T-helper 9 cell (primary cell): ENCODE measurements at places on chromosomes 6 and 20.

DNA sequence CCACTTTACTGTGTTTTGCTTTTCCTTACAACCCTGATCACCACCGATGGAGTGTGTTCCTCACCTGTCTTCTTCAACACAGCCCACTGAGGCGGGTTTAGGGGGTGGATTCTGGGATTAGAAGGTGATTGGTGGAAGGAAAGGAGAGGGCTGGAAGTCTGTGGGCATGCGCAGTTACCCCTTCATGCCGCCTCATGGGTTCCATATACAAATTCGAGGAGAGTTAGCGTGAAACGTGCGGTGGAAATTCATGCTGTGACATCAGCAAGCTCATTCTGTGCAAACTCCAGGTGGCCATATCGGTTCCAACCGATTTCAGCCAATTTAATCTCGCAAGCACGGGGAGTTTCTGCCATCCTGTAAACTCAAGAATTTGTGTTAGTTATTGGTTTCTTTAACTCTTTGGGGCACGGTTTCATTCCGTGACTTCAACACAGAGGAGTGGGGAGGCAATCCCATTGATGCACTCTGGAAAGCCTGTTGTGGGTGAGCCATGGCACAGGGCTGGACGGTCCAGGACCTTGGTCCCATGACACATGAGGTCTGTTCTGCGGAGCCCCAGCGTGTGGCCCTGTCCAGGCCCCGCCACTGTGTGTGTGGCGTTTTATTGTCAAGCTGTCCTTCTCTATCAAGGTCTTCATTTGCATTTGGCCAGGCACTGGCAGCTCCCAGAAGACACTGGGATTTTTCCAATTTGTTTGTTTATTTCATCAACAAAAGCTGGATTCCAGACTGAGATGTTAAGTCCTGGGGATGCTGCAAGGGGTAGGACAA lies 482.8 kb upstream of the SULF2 start:
- DNase-seq: no peak

GRCh38 chr20:25360631-25361286 lies 29.9 kb downstream of the ABHD12 start:
- DNase-seq: no peak

GRCh38 chr6:54087721-54088120 lies 23.5 kb upstream of the MLIP start:
- no peak for DNase-seq

- no peak for DNase-seq
Measured at GRCh38 chr6:52364480-52365166, 2.7 kb downstream of the PAQR8 start.

DNA sequence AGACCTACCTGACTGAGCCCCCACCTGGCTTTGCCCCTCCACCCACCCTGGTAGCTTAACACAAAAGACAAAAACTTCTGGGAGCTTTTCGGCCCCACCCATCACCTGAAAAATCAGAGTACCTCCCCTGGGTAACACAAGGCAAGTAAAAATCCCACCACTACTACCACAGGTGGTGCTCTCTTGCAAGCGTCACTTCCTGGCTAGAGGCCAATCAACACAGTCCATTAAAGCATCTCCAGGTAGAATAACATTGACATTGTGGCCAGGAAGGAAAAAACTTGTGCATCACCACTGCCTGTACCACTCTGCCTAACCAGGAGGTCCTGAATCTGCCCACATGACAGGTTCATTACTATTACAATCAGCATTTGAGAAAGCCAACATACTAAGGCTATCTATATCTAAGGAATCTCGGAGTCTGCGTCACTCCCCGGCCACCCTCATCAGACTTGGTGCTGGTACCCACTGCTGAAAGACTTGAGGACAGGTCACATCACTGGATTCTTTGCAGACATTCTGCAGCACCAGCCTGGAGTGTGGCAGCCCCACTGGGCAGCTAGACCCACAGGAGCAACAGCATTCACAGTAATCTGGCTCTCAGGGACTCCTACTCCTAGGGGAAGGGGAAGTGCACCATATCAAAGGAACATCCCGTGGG lies 125.9 kb downstream of the CDK19 start:
- no peak for DNase-seq

GRCh38 chr20:47544852-47545251 lies 43.2 kb downstream of the NCOA3 start:
- no peak for DNase-seq

GRCh38 chr6:158142789-158143188 lies 25.3 kb downstream of the SERAC1 start:
- no peak for DNase-seq

DNA sequence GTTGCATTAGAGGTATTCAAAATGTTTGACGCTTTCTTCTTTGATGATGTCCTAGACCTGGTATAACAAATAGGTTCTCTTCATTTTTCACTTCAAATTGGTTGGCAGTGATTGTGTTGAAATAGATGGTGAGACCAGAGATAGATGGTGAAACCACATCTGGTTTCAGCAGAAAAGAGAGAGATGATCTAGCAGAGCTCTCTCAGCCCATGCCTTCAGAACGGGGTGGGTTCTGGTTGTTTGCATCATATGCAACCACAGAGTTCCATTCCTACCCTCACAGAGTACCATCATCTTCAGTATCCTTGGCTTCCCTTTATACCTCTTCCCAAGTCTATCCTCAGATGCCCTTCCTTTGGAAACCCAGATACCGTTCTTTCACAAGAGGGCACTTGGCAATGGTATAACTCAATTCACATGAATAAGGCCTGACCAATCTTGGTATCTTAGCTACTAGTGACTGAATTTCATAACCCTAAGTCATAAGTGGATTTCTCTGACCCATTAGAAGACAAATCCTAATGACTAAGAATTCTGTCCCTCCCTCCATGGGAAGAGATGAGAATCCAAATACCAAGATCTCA lies 93.7 kb downstream of the UBE3D start:
- DNase-seq: no peak

DNA sequence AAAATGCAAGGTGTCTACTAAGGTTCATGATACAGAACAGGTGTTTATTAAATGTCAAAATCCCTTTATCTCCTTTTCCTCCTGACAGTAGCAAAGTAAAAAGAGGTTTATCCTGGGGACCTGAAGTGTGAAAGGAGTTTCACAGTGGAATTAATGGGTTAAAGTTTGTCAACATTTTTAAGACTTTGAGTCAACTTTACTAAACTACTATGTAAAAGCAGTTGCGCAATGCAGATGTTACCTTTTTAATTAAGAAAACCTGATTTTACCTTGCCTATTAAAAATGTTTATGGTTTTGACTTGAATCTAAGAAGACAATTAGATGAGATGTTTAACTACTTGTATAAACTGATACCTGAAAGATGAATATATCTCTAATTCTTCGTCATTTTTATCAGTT lies 14.6 kb downstream of the PKIB start:
- no peak for DNase-seq

GRCh38 chr20:58228103-58228483 lies 360 bp downstream of the ANKRD60 start:
- DNase-seq: peak; percentile 12

DNA sequence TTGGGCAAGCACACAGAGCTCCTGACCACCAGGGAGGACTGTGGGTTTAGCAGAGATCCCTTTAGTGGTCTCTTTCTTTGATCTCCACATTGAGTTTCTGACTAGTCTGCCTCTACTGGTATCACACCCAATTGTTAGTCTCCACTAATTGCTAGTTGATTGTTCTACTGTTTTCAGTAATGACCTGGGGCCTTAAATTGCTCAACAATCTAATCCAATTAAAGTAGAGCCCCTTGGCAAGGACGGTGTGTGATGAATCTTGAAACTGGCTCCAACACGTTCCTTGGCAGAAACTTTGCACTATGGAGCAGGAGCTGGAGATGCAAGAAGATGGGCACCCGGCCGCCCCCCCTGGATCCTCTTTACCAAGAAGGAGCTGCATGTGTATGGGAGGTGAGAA lies 12.3 kb downstream of the FAM50B start:
- no peak for DNase-seq

- DNase-seq: no peak
Measured at GRCh38 chr6:81049425-81050042, 702.9 kb downstream of the TENT5A start.

- DNase-seq: no peak
Measured at GRCh38 chr6:105974986-105975385, 111.2 kb upstream of the PRDM1 start.

GRCh38 chr20:23613676-23614075 lies 8.0 kb upstream of the CST9 start:
- DNase-seq: no peak

DNA sequence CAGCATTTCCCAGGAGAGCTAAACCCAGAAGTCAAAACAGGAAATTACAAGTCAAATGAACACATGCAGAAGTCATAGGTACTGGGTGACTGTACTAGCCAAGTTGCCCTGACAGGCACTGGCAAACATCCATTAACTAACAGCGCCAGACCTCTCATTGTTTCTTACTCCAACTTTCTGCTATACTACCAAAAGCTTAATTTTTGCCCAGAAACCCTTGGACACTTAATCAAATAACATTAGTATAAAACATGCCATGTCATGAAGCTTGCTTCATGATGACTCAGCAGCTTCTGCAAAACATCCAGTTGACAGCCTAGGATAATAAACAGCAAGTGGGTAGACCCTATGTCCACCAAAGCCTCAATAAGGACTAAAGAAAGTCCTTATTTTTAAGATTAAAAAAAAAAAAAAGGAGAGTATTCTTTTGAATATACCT lies 3.5 kb downstream of the NUP153 start:
- DNase-seq: no peak

GRCh38 chr6:55541024-55541423 lies 38.0 kb downstream of the HMGCLL1 start:
- no peak for DNase-seq

GRCh38 chr6:3490625-3490980 lies 33.8 kb upstream of the SLC22A23 start:
- no peak for DNase-seq

GRCh38 chr6:90351696-90352095 lies 55.1 kb upstream of the BACH2 start:
- DNase-seq: no peak

DNA sequence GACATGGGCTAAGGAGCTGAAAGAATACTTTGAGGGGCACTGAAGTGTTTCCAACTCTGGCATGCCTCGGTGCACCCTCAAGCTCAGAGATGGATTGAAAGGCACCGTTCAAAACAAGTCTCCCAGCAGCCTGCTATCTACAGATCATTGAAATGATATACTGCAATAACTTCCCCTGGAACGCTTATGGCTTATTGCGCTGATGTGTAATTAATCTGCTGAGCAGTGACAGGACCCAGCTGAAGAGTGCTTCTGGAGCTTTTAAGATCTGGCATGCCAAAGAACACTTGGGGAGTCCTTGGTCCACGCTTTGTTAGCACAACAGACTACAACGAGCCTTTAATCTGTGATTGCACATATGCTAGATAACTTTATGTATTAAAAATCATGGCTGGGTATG lies 708.2 kb downstream of the PRKN start:
- no peak for DNase-seq

DNA sequence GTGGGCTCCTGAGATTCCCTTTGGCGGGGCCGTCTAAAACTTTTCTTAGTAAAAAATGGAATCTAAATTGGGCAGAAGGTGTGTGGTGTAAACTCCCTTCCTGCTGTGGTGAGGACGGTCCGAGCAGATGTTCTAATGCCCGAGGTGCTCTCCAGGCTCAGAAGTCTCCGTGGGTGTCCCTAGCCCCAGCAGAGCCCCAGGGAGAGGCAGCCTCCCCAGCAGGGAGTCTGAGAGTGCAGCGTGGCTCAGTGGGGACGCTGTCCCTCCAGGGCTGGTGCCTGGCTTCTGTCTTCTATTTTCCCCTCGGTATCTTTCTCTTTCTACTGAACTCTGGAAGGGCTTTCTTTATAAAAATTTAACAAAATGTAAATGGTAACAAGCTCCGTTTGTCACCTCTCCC lies 208.2 kb downstream of the SMOC2 start:
- DNase-seq: no peak

GRCh38 chr20:47818996-47819609 lies 33.8 kb upstream of the SULF2 start:
- DNase-seq: no peak

- no peak for DNase-seq
Measured at GRCh38 chr20:3812259-3812681, 8.1 kb upstream of the AP5S1 start.

GRCh38 chr6:97361286-97361685 lies 78.3 kb upstream of the MMS22L start:
- no peak for DNase-seq

DNA sequence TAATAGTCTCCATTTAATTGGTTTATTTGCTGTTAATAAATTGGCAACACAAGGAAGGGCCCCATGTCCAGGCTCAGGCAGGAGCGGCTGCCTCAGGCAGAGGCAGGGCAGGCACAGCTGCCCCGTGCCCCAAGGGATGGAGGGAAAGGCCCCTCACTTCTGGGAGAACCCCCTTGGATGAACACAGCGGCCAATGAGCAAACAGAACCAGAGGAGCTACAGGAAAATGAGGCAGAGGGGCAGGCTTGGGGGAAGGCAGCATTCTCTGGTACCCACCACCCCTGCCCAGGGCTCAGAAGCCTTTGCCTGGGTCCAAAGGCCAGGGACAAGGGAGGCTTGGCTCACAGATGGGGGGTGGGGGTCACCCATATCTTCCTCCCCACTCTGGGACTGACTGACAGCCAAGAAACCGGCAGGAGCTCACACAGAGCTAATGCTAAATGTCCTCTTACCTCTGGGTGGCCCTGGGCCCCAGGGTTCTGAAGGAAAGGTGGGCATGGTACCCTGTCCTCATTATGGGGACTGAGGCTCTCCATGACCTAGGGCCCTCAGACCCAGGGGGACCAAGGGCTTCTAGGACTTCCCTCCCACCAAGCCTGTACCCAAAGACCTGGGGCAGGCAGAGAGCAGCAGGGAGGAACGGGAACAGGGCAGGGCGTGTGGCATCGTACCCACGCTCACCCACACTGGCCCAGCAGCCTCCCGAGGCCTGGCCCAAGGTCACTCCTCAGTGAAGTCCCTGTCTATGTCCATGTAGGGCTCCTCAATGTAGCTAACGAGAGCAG lies 47.0 kb downstream of the MYH7B start:
- DNase-seq: no peak

GRCh38 chr20:53180928-53181362 lies 208.8 kb downstream of the TSHZ2 start:
- no peak for DNase-seq

DNA sequence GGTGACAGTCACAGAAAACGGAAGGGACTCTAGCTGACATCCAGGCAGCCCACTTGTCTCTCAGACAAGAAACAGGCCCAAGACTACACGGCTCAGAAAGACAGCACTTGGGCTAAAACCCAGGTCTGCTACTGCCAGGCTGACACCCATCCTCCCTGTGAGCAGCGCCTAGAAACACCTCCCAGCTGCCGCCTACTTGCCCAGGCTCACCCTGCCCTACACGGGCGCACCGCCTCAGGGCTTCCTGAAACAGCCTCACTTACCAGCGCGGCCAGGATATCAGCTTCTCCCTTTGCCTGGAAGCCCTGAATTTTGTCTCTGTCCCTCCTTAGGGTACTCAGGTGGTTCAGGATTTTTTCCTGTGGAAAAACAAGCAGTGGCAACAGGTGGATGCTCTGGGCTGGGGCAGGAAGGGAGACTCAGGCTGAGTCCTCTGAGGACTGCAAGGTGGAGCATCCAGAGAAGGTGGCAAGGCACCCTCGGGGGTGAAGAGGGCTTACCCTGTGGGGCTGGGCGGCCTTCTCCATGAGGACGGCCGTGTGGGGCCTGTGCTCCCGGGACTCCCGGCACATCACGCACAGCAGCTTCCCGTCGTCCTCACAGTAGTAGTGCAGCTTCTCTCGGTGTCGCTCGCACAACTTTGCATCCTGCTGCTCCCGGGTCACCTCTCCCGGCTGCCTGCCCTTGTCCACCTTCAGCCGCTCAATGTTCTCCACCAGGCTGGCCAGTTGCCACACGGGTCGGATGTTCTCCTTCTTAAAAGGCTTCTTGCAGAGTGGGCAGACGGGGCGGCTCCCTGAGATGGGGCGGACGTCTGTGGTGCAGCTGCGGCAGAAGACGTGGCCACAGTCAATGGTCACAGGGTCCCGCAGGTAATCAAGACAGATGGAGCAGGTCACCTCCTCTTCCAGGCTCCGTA lies 14.8 kb downstream of the TRIM26 start:
- no peak for DNase-seq
